ENCODE measurements at places on chromosomes 2 and 18. TPM values are rescaled to one million over a fixed set of nuclear protein-coding genes. Genes with fewer than 3 reads are reported as not detected.

DNA sequence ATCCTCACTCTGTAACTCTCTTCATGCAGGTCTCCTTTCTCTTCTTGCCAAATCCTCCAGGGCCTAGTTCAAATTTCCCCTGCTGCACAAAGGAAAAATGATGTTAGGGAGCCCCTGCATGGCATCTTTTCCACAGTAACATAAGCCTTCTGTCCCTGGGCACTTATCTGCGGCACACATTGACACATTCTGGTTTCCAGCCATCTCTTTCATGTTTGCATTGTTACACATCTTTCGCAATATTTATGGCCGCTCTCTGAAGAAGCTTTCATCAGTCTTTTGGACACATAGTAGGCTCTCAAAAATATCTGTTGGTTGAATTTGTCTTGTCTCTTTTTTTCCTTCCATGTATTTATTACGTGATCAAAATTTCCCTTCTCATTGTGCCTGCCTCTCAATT, 1806.1 kb upstream of the PIK3C3 start:
- no peak overlapping the region for H3K4me3 ChIP-seq
- no peak overlapping the region for H3K27ac ChIP-seq
- H3K4me1 ChIP-seq = no peaks in the 10 kb centered on the region
- no peaks in the 10 kb centered on the region for H3K36me3 ChIP-seq
- no peak for DNase-seq
- H3K27me3 ChIP-seq = no peaks in the 10 kb centered on the region

GRCh38 chr2:99879481-99879880, 262.9 kb downstream of the AFF3 start:
- no peaks in the 10 kb centered on the region for H3K36me3 ChIP-seq
- DNase-seq = no peak
- H3K27ac ChIP-seq = peak overlapping the region; percentile 7
- H3K27me3 ChIP-seq = no peaks in the 10 kb centered on the region

DNA sequence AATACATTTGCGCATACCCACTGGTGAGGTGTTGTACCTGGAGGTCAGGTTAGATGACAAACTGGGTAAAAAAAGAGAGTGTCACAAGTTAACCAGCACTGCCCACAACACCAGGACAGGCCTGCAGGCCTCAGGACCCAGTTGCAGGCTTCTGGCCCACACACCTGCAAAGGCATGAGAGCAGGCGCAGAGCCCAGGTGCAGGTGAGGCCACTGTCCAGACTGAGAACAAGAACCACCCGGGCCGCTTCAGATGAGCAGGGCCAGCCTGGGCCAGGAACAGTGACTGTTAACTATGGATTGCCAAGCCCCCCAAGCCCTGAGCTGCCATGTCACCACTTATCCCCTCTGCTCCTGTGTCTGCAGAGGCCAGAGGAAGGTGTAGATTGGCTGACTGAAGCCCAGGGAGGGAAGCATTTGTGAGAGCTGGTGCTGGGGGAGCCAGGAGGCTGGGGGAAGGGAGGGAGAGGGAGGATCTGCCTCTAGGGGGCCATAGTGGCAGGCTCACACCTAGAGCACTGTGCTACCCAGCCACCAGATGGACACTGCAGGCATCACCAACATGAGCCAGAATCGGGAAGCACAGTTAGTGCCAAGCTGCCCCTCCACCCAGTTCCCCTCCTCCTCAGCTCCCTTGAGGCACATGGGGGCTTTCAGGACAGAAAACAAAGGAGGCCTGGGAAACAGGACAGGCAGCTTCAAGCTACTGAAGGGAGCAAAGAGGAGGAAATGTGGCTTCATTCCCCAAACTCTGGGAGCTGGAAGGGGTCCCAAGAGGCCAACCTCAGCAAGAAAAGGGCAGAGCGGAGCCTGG, 35.4 kb downstream of the SFXN5 start:
- no peak overlapping the region for H3K27ac ChIP-seq
- no peak overlapping the region for H3K4me3 ChIP-seq
- H3K4me1 ChIP-seq = no peaks in the 10 kb centered on the region
- no peaks in the 10 kb centered on the region for H3K27me3 ChIP-seq
- DNase-seq = no peak
- peaks cover 3% of the 10 kb centered on the region for H3K36me3 ChIP-seq

DNA sequence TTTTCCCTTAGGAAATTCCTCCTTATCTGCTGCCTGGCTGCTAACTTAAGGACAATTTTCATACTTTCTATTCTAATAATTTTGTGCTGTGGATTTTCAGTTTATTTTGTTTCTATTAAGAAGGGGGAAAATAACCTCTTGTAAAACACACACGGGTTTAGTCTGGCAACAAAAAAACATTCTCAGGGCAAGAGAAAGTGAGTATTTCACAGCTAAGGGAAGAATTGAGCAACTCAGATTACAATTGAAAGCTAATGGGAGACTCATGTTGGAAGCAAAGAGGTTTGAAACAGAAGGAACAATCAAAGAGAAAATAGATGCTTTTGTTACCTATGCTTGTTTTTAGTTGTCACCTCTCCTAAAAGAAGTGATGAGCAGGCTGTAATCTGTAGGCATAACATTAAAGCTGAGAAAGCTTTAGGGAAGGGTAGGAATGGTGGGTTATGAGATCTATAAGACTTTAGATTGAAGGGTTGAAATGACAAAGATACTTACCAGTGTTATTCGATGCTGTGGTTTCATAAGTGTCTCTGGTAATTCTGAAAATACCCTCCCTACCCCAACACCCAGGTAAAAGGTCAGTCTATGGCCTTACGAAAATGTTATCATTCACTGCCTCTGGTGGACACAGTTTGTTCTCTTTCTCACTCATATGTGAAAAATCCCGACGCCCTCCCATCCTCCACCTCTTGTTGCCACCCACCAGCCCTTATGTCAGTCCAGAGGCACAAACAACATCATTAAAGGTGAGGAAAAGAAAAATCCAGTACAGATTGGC, 510.9 kb downstream of the TXNL1 start:
- DNase-seq = no peak
- no peak overlapping the region for H3K27ac ChIP-seq

The RTKN gene
- total RNA-seq = 15.3 TPM

DNA sequence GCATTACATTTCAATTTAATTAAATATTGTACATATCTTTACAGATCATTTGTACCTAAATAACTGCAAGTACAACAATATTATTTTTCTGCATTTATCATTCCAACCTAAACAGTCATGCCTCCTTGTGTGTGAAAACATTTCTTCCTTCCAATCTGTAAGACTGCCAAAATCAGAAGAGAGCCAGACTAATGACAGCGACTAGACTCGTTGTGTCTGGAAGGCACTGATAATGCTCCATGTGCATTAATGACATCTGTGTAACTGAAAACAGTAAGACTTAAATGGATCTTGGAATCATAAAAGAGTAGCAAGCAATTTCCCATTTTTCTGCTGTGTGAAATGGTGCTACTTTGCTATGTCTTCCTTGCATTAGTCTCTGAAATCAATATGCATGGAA, 278.0 kb upstream of the DSEL start:
- no peak for DNase-seq
- no peak overlapping the region for H3K4me3 ChIP-seq
- no peaks in the 10 kb centered on the region for H3K4me1 ChIP-seq
- no peaks in the 10 kb centered on the region for H3K36me3 ChIP-seq

The RBBP8 gene
- 7.2 TPM for total RNA-seq

- DNase-seq = no peak
- H3K4me1 ChIP-seq = peaks cover 56% of the 10 kb centered on the region
- no peak overlapping the region for H3K27ac ChIP-seq
- H3K27me3 ChIP-seq = no peaks in the 10 kb centered on the region
- no peak overlapping the region for H3K4me3 ChIP-seq
Measured at GRCh38 chr18:9140381-9140780, 3.8 kb downstream of the ANKRD12 start.

GRCh38 chr2:181203916-181204315, 223.5 kb downstream of the UBE2E3 start:
- DNase-seq = no peak
- no peaks in the 10 kb centered on the region for H3K36me3 ChIP-seq
- H3K27ac ChIP-seq = no peak overlapping the region
- no peak overlapping the region for H3K4me3 ChIP-seq
- H3K27me3 ChIP-seq = no peaks in the 10 kb centered on the region

DNA sequence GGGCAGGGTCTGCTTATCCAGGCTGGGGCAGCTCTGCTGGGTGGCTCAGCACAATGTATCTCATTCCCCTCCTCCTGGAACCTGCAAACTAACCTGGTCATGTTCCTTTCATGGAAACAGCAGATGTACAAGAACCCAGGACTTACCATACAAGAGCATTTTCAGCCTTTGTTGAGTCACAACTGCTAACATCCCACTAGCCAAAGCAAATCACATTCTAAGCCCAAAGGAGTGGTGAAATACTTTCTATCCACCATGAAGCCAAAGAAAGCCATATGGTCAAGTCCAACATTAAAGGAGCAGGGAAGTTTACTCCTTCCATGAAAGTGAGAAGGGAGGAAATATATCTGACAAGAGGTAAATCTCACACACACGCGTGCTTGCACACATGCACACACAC, 163.0 kb downstream of the IRS1 start:
- no peak overlapping the region for H3K27ac ChIP-seq
- DNase-seq = no peak
- H3K36me3 ChIP-seq = no peaks in the 10 kb centered on the region
- no peak overlapping the region for H3K4me3 ChIP-seq
- H3K4me1 ChIP-seq = no peaks in the 10 kb centered on the region
- no peaks in the 10 kb centered on the region for H3K27me3 ChIP-seq

Measured in right atrium auricular region (tissue), 2 donors.